ENCODE measurements at places on chromosomes 6 and 20.

DNA sequence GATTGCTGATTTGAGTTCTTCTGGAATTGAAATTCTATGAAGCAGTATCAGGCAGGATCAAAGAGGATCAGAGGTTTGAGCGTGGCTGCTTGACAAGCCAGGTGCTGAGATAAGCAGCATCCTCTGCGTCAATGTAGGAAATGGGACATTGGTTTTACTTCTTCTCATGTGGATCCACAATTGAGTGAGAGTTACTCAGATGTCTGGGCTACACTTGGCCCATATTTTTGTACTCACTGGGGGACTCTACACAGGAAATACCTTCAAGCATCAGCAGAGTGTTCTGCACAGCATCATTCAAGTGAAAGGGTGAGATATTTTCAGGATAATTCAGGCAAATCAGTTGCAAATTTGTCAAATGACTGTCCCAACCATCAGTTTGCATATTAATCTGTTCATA is 613.9 kb upstream of the ARID1B start:
- DNase-seq: no peak

DNA sequence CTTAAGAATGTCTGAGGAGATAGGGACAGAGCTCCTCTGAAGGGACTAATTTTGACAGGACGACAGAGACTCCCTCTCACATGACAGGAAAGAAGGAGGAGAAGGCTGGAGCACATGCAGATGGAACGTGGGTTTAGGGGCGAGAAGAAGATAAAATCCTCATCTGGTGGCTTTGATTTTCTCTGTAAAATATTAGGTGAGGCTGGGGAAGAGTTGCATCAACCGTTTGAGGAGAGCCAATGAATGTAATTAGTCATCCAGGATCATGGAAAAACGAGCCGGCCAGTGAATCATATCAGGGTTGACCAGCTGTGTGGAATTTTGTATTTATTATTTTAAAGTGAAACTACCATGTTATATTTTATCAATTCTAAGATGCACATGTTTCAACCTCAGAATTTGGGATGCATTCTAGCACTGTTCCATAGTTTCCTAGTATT is 46.9 kb upstream of the ADGRF4 start:
- DNase-seq: no peak

DNA sequence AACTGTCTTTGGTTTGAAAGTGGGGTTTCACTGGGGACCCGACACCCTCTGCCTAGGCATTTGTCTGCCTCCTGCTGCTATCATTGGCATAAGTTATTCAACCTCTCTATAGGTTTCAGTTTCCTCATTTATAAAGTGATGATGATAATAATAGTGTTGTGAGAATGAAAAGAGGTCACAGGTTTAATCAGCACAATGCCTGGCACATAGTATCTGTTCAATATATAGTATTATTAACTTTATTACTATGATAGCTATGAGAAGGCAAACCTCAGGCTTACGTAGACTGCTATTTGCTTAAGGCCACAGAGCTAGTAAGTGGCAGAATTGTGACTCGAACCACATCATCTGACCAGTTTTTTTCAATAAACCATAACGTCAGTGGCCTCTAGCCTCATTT is 256.8 kb downstream of the CDKAL1 start:
- no peak for DNase-seq

- DNase-seq: no peak
Measured at GRCh38 chr20:20184706-20185105, 132.4 kb downstream of the CFAP61 start.

- DNase-seq: no peak
Measured at GRCh38 chr6:151461673-151462072, 9.7 kb upstream of the RMND1 start.

DNA sequence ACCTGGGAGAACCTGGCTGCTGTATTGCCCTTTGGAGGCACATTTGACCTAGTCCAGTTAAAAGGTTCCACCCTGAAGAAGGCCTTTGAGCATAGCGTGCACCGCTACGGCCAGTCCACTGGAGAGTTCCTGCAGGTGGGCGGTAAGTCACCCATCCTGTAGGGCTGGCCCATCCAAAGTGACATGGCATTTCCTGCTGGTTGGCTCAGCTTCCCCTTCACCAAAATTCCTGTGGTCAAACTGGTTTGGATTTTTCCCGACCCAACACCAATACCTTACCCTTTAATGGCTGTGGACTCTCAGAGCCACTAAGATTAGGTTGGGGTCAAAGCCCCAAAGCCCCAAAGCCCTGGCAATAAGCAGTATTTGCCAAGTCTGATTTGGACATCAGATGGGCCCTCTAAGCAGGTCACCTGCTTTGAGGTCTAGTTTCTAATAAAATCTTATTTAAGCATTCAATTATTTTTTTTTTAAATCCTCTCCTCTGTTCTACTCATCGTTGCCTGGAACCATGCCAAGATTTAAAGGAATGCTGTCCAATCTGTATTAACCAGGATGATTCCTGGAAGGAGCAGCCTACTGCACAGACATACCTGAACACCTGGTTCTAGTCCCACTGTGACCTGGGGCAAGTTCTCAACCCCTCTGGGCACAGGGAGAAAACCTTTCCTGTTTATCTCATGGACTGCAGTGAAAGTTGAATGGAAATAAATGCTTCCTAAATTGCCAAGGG is 40.8 kb downstream of the NT5E start:
- no peak for DNase-seq

- DNase-seq: no peak
Measured at GRCh38 chr20:19407736-19408135, 195.3 kb downstream of the SLC24A3 start.

- DNase-seq: no peak
Measured at GRCh38 chr6:55176958-55177357, 2.6 kb downstream of the HCRTR2 start.

DNA sequence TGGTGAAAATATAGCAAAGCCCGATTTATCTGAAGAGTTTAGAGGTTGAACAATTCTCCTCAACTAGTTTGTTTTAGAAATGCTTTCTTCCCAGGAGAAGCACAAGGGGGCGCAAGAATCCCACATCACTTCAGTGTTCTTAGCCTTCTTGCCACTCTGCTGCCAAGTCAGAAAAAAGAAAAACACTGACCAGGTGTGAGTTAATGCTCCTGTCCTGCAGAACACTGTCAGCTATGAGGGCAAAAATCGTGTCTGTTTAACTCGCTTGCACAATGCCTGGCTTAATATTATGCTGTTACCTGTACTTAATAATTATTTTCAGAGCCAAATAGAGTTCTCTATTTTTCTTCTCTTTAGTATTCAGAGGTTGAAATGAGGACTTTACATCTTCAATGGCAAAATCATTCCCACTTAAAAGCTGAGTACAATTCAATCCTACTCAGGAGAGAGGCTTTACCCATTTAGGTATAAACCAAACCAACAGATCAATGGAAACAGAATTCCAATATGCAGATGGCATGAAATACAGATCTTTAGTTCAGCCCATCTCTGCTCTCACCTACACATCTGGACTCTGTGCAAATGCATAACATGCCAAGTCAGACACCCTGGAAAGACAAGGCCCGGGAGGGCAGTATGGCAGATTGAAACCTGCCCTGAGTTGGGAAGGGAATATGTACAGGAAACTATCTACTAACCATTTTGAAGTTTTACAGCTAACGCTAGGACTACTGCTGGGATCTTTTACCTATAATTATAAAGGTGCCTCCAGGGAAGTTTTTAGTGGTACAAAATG is 71.4 kb upstream of the TULP1 start:
- DNase-seq: peak; percentile 81

DNA sequence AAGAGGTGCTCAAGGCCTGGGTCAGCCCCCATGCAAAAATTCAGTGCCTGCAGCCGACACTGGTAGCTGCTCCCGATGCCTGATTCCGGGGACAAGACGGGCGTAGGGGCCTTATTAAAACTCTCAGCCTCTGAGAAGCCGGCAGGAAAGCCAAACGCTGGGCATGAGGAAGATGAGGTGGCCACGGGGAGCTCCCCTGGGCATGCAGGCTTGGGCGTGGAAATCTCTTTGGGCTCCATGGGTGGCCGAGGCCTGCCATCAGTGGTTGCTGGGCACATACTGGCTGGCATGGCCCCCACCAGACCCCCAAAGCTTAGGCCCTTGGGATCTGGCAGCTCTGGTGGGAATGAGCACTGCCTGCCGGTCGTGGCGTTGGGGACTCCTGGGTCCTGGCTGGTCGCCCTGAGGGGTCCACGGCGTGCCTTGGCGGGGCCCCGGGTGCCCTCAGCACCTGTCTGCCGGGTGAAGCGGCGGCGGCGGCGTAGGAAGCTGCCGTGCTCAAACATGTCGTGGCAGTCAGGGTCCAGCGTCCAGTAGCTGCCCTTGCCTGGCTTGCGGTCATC is 586 bp downstream of the FOXS1 start:
- DNase-seq: no peak

GRCh38 chr6:137175868-137176245 is 2.4 kb upstream of the IL22RA2 start:
- no peak for DNase-seq

DNA sequence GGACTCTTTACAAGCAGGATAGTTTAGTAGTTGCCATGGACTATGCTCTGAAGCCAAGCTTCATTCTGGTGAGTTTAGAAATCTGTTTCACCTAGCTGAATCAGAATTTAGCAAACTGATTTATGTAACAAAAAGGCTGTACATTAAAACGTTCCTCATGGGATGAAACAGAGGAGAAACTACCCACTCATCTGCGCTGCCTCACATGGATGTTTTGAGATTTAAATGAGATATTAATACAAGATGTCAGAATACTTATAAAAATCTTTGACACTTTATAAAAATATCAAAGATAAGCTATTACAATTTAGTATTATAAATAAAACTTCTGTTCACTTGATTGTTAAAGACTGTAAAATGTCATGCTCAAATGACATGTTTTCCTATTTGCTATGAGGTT is 16.8 kb downstream of the RUNX2 start:
- no peak for DNase-seq

DNA sequence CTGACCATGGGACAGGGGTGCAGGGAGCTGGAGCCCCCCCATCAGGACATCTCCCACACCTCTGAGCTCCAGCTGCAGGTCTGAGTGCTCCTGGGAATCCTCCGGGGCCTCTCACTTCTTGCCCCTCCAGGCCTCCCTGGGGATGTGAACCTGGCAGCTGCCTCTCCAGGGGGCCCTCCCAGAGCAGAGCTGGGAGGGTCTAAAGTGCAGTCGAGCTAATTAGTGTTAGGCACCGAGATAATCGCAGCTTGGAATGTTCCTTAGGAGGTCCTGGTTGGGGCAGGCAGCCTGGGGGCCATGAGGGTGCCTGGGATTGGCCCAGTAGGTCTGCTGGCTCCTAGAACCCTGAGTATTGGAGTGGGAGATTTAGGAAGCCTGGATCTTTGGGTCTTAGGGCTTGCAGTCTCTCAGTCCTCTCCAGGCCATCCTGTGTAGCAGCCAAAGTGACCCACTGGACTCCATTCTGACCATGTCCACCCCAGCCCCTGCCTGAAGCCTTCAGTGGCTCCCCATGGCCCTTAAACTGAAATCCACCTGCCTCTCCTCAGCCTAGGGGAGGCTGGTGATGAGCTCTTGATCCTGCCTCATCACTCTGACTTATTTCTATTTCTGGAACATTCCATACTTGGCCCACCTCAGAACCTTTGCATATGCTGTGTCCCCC is 26.0 kb downstream of the CEBPB start:
- no peak for DNase-seq

GRCh38 chr6:90144928-90145555 is 151.6 kb downstream of the BACH2 start:
- no peak for DNase-seq

GRCh38 chr6:91088976-91089375 is 502.1 kb upstream of the MAP3K7 start:
- no peak for DNase-seq

DNA sequence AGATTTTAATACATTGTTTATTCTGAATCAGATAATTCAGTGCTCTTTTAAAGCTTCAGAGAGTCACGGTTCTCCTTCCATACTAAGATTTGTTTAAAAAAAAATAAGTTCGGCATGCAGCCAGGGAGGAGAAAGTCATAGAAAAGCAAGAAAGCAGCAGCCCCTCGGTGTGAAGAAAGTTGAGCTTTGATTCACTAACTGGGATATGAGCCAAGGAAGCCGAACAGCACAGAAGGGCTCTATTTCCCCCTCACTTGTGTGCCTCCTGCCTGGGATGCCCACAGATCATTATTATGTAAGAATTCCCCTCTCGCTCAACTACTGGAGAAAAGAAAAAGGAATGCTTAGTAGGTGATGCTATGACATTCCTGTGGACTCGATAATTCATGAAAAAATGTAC is 69.3 kb upstream of the SYNJ2 start:
- no peak for DNase-seq

DNA sequence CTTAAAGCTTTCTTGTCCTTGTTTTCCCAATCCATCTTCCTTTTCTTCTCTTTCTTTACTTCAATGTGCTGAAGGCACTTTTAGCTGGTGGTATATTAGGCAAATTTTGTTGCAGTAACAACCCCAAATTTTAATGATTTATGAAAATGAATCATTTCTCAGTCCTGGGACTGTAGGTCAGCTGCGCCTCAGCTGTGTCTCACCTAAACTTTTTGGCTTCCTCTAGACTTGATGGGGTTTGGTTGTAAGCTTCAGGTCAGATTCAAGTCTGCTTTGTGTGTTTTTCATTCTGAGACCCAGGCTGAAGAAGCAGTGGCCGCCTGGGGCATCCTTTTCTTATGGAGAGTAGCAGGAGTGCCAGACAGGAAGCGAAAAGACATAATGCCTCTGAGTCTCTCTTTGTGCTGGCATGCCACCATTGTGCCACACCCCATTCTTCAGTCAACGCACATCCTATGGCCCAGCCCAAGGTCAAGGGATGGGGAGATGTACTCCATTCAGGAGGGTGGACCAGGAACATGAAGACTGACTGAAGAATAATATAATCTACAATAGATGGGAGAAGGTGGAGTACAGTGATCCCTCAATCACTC is 28.9 kb upstream of the CD83 start:
- no peak for DNase-seq

DNA sequence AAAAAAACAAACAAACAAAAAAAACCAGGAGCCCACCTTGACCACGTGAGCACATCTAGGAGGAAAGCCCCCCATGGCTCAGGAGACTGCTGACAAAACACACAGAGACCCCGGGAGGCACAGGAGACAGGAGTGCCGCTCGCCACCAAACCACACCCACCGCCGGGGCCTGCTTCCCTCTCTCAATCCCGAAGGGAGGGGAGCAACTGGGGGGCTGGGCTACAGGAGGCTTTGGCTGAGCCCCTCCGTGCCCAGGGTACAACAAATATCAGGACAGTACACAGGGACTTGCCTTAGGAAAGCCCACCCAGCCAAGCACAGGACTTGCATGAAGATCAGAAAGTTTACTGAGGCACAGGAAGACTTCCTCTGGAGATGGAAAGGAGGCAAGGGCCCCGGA is 102.5 kb downstream of the TAF4 start:
- no peak for DNase-seq

Data from NCI-H1105 treated with DMSO at 0.1 percent for 48 hours (cell line).